OCI-M1 (cell line): ENCODE measurements at places on chromosomes 7 and 10.

DNA sequence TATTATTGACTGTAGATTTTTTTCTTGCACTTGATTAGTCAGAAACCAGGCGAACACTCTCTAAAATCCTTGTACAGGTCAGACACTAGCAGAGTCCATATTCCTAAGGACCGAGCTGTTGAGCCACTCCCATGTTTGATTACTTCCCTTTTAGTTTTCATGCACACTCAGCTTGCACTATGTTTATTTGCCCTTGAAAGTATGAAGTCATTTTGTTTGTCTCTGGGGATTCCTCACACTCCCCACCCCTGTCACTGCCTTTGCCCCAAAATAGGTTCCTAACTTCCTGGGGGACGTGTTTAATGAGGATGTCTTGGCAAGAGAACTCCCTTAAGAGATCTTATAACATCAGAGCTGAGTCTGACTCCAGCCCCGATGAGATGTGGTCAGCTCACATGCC, 182.1 kb downstream of the EVX1 start:
- DNase-seq: peak; percentile 9

- no peak for DNase-seq
These were observed 152.7 kb upstream of the PCBD1 start for GRCh38 chr10:71040846-71041605.

DNA sequence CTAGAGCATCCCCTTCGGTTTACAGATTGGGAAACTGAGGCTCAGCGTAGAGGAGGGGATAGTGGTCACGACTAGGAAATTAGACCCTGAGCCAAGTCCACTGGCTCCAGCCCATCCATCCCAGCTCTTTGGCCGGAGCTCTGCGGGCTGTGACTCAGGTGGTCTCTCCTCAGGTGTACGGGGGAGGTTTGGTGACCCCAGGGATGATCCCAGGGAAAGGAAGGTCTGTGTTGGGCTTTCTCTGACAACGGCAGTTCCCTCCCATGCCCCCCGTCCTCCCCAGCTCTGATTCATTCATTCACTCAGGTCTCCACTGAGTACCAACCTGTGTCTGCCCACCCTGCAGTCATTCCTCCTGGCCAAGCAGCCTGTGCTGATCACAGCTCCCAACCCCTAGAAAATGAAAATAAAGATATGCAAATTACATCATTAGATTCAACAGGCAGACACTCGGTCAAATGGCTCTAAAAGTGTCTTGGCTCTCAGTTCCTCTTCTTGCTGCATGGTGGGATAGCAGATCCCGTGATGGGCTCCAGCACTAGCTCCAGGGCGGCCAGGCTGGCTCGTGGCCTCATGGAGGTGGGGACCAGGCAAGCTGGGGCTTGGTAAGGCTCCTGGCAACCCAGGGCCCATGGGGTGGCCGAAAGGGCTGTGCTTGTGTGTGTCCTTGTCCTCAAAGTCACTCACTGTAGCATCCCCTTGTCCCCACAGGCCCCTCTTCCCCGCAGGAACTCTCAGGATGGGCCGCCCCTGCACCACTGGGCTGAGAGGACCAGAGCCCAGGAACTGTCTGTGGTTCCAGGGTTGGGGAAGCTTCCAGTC, 37.8 kb downstream of the CLRN3 start:
- DNase-seq: no peak

DNA sequence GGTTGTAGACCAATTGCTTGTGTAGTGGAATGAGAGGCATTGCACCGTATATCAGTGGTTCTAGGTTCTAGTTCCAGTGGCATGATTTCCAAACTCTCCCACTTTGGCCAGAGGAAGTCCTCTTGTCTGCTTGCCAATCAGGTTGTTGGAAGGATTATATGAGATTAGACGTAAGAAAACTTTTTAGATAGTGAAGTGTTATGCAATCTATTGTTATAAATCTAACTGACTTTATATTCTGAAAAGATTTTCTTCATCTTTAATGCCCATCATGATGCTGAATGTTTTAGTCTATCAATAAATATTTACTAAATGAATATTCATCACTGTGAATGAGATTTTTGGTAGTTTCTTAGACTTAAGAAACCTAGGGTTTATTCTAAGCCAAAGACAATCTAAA, 152.6 kb downstream of the TFPI2 start:
- no peak for DNase-seq

DNA sequence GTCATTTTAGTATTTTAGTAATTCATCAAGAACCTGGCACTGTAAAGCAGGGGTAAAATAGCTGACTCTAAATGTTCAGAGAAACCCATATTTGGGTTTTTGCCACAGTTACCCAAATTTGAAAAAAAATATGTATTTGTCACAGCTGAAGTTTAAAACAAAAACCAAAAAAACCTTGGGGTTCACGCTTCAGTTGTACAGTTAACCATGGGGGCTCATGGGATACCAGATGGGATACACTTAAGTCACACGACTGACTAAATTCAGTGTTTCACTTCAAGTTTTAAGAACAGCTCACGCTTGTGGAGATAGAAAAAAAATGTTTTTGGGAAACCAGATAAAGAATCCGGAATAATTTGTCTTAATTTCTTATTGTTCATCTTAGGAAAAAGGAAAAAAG, 2.1 kb downstream of the ARL3 start:
- DNase-seq: no peak

GRCh38 chr10:125177641-125178640, 17.6 kb upstream of the CTBP2 start:
- DNase-seq: no peak

GRCh38 chr10:4383651-4384098, 442.3 kb upstream of the AKR1E2 start:
- no peak for DNase-seq

DNA sequence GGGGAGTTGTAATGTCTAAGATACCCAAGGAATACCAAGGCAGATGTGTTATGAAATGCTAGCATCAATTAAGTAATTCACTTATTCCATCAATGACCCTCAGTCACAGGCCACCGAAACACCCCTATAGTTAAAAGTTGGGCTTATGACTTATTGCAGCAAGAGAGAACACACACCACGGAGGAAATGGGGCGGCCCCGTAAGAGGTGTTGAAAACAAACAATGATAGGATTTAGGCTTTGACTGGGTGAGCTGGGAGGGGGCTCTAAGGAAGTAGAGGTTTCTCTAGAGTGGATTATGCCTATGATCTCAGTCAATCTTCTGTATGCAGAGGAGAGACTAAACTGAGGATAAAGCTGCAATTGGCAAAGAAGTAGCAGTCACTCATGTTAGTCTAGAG, 45.4 kb upstream of the PRKCQ start:
- DNase-seq: no peak

GRCh38 chr10:101489355-101489754, 98.7 kb downstream of the POLL start:
- peak; percentile 39 for DNase-seq

GRCh38 chr7:148621563-148621962, 31.0 kb downstream of the C7orf33 start:
- DNase-seq: no peak

DNA sequence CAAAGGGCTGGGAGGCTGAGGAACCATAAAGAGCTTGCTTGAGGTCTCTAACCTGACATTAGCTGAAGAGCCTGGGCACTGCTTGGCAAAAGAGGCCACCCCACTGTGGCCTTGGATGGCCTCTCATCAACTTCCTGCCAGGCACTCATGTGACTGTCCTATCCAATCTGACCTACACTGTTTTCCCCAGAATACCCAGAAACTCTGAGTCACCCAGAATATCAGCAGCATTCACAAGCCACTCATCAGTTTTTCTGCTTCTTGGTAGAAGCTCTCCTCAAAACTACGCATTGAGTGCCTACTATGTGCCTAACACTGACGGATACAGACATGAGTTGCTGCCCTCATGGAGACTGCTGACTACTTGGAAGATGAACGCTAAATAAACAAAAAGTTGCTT, 4.1 kb upstream of the NT5C2 start:
- DNase-seq: peak; percentile 95

DNA sequence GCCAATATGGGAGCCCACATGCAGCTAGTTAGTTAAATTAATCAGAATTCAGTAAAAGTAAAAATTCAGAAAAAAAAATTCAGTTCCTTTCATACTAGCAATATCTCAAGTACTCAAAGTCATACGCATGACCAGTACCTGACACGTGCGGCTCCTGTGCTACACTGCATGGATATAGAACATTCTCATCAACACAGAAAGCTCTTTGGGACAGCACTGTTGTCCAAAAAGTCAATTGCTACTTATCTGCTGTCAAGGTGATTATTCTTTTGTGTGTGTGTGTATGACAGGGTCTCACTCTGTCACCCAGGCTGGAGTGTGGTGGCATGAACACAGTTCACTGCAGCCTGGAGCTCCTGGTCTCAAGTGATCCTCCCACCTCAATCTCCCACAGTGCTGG, 14.9 kb upstream of the ANAPC16 start:
- DNase-seq: no peak

- DNase-seq: no peak
These were observed 2.0 kb downstream of the ELN start for GRCh38 chr7:74029991-74030415.

DNA sequence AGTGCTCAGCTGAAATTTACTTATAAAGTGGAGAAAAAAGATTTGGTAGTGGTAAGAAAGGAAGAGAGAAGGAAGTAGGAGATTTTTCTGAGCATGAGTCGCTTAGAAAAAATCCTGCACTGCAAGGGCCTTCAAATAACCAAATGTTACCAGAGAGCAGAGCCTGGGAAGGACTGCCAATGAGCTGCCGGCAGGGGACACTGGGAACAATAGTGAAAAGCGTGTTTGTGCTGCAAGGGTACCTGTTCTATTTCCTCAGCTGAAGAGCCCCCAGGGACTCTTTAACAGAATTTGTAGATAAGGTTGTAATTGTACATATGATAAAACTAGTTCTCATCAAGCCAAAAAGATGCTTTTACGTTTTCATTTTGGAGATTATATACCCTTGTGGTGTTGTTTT, 696.3 kb upstream of the C7orf33 start:
- DNase-seq: no peak

DNA sequence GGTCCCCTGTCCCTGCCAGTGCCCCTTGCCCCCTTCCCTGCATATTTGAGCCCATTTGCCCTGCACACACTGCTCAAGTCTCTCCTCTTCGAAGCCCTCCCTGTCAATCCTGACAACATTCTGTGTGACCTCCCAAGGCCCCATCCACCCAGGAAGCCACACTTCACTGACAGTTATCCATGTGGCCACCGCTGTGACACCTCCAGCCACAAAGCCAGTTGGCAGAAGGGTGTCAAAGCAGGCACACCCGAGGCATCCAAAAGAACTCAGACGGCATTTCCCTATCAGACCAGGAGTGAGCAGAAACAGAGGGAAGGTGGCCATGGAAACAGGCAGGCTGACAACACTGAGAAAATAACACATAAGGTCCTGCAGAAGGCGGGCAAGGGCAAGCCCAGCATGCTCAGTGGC, 4.6 kb downstream of the POLM start:
- DNase-seq: no peak

- no peak for DNase-seq
These were observed 143.1 kb downstream of the NPY start for GRCh38 chr7:24427048-24427447.

DNA sequence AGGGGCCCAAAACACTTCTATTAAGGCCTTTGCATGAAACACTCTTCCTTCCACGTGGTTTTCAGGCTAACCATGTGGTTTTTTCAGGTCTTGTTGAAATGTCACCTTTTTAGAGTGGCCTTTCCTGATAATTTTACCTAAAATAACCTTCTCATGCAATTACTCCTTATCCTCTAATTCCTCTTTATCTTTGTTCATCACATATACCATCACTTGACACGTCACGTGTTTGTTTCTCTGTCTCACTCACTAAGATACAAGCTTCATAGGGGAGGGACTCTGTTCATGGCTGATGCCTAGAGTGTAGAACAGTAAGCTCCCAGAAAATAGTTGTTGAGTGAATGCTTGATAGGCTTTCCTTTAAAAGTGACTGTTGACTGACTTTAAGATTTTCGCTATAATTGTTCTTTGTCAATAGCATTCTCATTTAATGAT, 63.7 kb downstream of the ST7 start:
- DNase-seq: peak; percentile 35

DNA sequence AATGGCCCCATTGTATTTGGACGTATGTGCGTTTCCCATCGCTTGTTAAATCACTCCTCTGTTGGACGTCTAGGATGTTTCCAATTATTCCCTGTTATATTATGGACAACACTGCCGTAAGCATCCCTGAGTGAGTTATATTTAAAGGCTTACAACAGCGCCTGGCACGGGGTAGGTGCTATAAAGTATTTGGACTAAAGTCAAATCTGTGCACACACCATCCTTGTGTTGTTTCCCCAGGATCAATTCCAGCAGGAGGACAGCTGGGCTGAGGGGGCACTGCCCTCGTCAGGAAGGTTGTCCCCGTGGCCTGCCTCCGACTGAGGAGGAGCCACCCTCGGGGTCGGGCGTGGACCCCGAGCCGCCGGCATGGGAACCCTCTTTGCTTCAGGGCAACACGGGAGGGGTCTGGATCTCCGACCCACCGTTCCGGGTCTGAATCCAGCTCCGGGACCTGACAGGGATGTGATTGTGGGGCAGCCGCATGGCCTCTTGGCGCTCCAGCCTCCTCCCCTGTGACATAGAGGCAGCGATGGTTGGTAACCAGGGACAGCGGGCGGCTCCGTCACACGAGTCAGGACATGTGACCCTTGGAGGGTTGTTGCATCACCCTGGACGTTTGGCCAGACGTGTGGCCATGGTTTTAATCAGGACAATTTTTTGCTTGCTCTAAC, 1.5 kb upstream of the JAKMIP3 start:
- peak; percentile 13 for DNase-seq

DNA sequence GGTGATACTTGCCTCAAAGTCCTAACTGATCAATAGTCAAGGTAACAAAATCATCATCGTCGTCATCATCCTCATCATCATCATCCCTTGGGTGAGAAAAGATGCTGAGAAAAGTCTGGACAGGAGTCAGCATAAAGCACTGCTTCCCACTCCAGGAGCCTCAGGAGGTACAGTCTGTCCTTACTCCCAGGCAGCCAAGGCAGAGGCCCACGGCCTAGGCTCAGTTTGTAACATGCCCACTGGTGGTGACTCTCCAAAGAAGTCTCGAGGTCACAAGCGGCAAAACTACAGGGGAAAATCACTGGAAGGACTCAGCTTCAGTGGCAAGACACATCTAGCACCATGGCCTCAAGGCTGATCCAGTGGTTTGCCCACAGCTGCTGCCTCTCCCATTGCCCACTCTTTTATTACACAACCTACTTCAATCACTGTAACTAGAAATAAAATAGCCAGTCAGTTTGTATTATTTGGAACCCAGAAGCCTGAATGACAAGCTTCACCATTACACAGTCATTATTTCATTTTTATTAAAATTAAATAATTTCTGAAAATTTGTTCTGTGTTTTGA, 150.4 kb downstream of the SRPK2 start:
- no peak for DNase-seq
